ENCODE measurements at places on chromosomes 11 and 22. TPM values are rescaled to one million over a fixed set of nuclear protein-coding genes. Genes with fewer than 3 reads are reported as not detected.

GRCh38 chr22:37633089-37633624 lies 6.3 kb upstream of the SH3BP1 start:
- peak overlapping the region; percentile 88 for H3K27ac ChIP-seq
- DNase-seq: no peak
- H3K27me3 ChIP-seq: no peaks in the 10 kb centered on the region
- peaks cover 2% of the 10 kb centered on the region for H3K36me3 ChIP-seq
- H3K4me3 ChIP-seq: peak overlapping the region; percentile 72

DNA sequence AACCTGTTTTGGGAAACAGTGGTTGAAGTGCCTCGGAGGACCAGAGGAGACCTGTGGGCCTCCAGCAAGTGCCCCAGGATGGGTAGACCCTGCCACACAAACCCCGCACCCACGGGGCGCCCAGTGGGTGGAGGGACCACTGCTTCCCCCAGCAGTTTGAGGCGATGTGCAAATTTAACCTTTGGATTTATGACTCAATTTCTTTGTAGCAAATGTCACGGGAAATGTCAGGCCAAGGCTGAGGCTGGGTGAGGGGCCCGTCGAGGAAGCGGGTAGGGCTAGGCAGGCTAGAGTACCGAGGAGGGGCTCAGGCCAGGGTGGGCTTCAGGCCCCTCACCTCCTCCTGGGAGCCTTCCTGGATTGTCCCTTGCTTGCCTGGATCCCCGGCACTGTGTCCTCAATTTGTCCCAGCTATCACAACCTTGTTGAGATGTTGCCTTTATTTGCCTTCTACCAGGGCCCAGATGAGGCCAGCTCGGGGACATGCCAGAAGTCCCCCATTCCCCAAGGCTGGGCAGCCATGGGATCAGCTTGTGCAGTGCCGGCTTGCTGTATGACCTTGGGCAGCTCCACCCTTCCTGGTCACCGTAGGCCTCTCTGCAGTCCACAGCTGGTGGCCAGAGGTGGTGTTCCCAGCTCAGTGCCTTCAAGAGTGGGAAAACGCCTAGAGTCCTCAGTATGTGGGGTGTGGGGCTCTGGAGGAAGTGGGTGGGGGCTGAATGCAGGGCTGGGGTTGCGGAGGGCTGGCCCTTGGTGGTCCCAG lies 39.5 kb upstream of the PRODH start:
- H3K27me3 ChIP-seq: peaks cover 3% of the 10 kb centered on the region
- no peaks in the 10 kb centered on the region for H3K4me1 ChIP-seq
- H3K4me3 ChIP-seq: no peak overlapping the region
- no peaks in the 10 kb centered on the region for H3K36me3 ChIP-seq

DNA sequence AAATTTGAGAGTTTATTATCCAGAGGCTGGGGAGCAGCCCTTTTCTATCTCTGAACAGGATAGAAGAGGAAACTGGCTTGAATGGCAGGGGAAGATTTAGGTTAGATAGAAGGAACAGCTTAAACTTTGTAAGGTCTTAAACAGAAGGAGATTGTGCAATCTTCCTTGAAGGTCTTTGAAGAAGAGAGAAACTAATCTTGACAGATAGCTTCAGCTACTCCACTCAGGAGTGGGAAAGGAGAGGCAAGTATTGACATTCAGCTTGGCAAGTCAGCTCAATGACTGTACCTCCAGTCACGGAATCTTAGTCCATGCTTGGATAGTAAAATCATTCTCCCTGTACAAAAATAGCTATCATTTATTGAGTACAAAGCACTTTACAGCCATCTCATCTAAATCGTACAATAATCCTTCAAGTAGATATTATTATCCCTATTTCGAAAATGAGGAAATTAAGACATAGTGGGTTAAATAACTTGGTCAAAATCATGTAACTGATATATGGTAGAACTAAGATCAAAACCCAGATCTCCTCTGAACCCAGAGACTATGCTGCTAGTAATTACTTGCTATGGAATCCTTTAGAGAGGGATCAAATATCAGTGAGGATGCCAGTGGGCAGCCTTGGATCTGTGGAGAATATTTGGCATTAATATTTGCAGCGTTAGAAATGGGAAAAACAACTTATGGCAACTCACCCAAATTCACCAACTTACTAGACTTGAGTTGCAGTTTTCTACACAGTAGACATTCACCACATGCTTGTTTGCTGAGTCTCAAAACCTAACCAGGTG lies 14.6 kb downstream of the C11orf97 start:
- H3K27ac ChIP-seq: no peak overlapping the region
- peaks cover 34% of the 10 kb centered on the region for H3K27me3 ChIP-seq
- DNase-seq: no peak
- H3K4me3 ChIP-seq: no peak overlapping the region
- no peaks in the 10 kb centered on the region for H3K4me1 ChIP-seq
- H3K36me3 ChIP-seq: no peaks in the 10 kb centered on the region

GRCh38 chr22:31938296-31938695 lies 6.0 kb upstream of the YWHAH start:
- peaks cover 14% of the 10 kb centered on the region for H3K27me3 ChIP-seq
- H3K36me3 ChIP-seq: no peaks in the 10 kb centered on the region
- H3K27ac ChIP-seq: no peak overlapping the region
- H3K4me1 ChIP-seq: peaks cover 5% of the 10 kb centered on the region
- H3K4me3 ChIP-seq: no peak overlapping the region
- no peak for DNase-seq

GRCh38 chr11:120272303-120272702 lies 32.4 kb downstream of the POU2F3 start:
- H3K4me1 ChIP-seq: peaks cover 7% of the 10 kb centered on the region
- no peak overlapping the region for H3K27ac ChIP-seq
- no peaks in the 10 kb centered on the region for H3K36me3 ChIP-seq
- H3K27me3 ChIP-seq: peaks cover 37% of the 10 kb centered on the region
- H3K4me3 ChIP-seq: no peak overlapping the region

DNA sequence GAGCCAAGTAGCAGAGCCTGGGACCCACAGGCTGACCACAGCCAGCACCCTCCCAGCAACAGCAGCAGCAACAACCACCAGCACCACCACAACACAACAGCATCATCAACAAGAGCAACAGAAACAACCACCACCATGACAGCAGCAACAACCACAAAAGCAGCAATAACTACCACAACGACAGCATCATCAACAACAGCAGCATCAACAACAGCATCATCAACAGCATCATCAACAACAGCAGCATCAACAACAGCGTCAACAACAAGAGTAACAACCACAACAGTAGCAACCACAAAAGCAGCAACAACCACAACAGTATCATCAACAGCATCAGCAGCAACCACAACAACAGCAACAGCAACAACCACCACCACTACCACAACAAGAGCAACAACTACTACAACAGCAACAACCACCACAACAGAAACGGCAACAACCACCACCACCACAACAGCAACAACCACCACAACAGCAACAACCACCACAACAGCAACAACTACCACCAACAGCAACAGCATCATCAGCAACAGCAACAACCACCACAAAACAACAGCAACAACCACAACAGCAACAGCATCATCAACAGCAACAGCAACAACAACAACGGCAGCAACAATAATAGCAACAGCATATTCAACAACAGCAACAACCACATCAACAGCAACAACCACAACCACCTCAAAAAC lies 22.1 kb upstream of the FGF3 start:
- no peaks in the 10 kb centered on the region for H3K4me1 ChIP-seq
- H3K27ac ChIP-seq: no peak overlapping the region
- no peaks in the 10 kb centered on the region for H3K36me3 ChIP-seq
- DNase-seq: no peak

DNA sequence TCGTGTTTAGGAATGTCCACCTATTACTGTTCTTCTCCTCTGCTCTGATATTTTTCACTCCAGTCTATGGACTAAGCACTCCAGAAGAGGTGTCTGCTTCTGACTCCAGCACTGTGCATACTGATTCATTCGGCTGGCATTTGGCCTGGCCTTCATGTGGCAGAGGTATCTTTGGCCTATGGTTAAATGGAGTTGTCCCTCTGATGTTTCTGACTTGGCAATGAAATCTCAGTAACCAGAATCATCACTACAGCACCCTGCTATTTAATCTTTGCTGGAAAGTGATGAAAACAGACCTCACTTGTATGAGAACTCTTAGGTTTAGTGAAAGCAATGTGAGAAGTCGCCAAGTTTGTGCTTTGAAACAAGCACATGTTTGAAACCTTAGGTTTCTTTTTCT lies 155.2 kb downstream of the MAML2 start:
- H3K36me3 ChIP-seq: peaks cover 11% of the 10 kb centered on the region
- no peak overlapping the region for H3K27ac ChIP-seq
- DNase-seq: no peak
- H3K27me3 ChIP-seq: no peaks in the 10 kb centered on the region
- peak overlapping the region; percentile 4 for H3K4me3 ChIP-seq
- H3K4me1 ChIP-seq: peaks cover 43% of the 10 kb centered on the region

MRGPRF gene
- not detected for total RNA-seq

DNA sequence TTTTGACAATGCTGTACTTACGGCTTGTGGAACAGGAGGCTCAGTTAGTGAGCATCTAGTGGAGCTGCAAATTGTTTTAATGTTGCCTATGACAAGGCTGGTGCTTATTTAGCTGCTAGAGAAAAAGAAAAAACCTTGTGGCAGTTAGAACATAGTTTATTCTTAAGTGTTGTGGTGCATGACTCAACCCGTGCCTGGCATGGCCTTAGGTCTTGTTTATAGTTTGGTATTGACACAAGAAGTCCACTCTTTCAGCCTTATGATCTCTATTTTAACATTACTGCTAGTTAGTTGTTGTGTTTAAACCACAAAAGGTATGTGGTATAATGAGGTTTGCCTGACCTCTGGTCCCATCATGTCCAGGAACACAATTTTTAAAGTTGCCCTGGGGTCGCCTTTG lies 744.6 kb downstream of the FAM181B start:
- no peak overlapping the region for H3K4me3 ChIP-seq
- H3K27ac ChIP-seq: no peak overlapping the region
- H3K4me1 ChIP-seq: no peaks in the 10 kb centered on the region
- DNase-seq: no peak
- no peaks in the 10 kb centered on the region for H3K36me3 ChIP-seq

GRCh38 chr22:24760708-24761306 lies 13.7 kb downstream of the PIWIL3 start:
- no peaks in the 10 kb centered on the region for H3K4me1 ChIP-seq
- no peak for DNase-seq
- no peak overlapping the region for H3K4me3 ChIP-seq
- peaks cover 2% of the 10 kb centered on the region for H3K27me3 ChIP-seq
- H3K36me3 ChIP-seq: no peaks in the 10 kb centered on the region

GRCh38 chr11:120871924-120872323 lies 152.0 kb upstream of the TBCEL start:
- DNase-seq: no peak
- H3K4me1 ChIP-seq: no peaks in the 10 kb centered on the region
- H3K27me3 ChIP-seq: peaks cover 6% of the 10 kb centered on the region
- H3K4me3 ChIP-seq: no peak overlapping the region
- H3K27ac ChIP-seq: no peak overlapping the region

SOX10 gene
- total RNA-seq: not detected

GRCh38 chr22:46946383-46946962 lies 184.0 kb downstream of the TBC1D22A start:
- H3K4me3 ChIP-seq: no peak overlapping the region
- peaks cover 6% of the 10 kb centered on the region for H3K4me1 ChIP-seq
- H3K27me3 ChIP-seq: no peaks in the 10 kb centered on the region
- no peak for DNase-seq
